ENCODE measurements at places on chromosomes 4 and X. TPM values are rescaled to one million over a fixed set of nuclear protein-coding genes. Genes with fewer than 3 reads are reported as not detected.

GRCh38 chrX:41952102-41952501 is 28.7 kb upstream of the CASK start:
- DNase-seq = no peak

The SSX4 gene
- total RNA-seq = not detected

The ASB12 gene
- total RNA-seq = not detected

- DNase-seq = no peak
Observed at GRCh38 chrX:31200430-31200829, 128.6 kb upstream of the FTHL17 start.

GRCh38 chr4:15164571-15164970 is 162.3 kb downstream of the CPEB2 start:
- no peak for DNase-seq

The FAM9C gene
- total RNA-seq = not detected

The MTNR1A gene
- not detected for total RNA-seq

- DNase-seq = no peak
Observed at GRCh38 chr4:151215295-151215694, 61.7 kb upstream of the PRSS48 start.

DNA sequence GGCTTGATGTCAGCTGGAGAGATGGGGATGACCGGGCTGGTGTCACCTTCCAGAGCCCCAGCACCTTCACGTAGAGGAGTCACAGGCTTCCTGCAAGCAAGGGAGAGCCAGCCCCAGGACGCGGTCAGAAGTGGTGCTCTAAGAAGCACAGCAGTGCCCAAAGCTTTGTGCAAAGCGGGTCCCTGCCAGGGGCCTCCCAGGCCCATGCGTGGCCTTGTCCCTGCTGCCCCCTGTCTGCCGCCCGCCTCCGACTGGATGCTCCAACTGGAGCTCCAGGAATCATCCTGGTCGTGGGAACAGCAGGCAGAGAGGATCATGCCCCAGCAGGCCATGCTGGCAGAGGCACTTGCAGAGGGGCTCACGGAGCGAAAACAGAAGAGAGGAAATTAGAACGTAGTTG is 40.1 kb upstream of the LRPAP1 start:
- no peak for DNase-seq

Measured in left lobe of liver (tissue), 2 donors.